ENCODE measurements at places on chromosomes 7 and 10. TPM values are rescaled to one million over a fixed set of nuclear protein-coding genes. Genes with fewer than 3 reads are reported as not detected.

PTPN20 gene
- 8.6 TPM for total RNA-seq

LRRN3 gene
- 39.1 TPM for total RNA-seq

FGL2 gene
- 222 TPM for total RNA-seq

IL15RA gene
- 3.5 TPM for total RNA-seq

FIGNL1 gene
- 31.6 TPM for total RNA-seq

ZNF12 gene
- 48.9 TPM for total RNA-seq

PTPRN2 gene
- 2.8 TPM for total RNA-seq

ITGB8 gene
- total RNA-seq: 106 TPM

GHRHR gene
- total RNA-seq: not detected

UCN3 gene
- total RNA-seq: not detected

LHFPL3 gene
- 0.26 TPM for total RNA-seq

ENO4 gene
- 0.74 TPM for total RNA-seq
